ENCODE measurements at places on chromosomes 12 and 14. TPM values are rescaled to one million over a fixed set of nuclear protein-coding genes. Genes with fewer than 3 reads are reported as not detected.

DNA sequence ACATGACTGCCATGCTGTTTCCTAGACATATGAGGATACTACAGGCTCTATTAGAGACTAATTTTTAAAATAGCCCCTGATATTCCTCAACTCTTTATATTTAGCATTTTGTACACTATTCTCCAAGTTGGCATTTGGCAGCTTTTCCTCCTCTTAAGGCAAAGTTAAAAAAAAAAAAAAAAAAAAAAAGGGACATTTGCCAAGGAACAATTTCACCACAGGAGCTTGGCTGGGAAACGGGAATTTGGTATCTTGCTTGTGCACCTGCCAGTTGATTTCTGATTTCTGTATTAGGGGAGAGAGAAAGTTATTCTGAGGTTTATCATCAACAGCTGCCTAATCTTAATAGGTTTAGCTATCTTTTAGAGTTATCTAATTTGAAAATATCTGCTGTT lies 87.2 kb downstream of the CAND1 start:
- H3K4me1 ChIP-seq = peaks cover 31% of the 10 kb centered on the region
- DNase-seq = no peak
- no peak overlapping the region for H3K4me3 ChIP-seq
- H3K27me3 ChIP-seq = no peaks in the 10 kb centered on the region

Gene MIP
- total RNA-seq = not detected

DNA sequence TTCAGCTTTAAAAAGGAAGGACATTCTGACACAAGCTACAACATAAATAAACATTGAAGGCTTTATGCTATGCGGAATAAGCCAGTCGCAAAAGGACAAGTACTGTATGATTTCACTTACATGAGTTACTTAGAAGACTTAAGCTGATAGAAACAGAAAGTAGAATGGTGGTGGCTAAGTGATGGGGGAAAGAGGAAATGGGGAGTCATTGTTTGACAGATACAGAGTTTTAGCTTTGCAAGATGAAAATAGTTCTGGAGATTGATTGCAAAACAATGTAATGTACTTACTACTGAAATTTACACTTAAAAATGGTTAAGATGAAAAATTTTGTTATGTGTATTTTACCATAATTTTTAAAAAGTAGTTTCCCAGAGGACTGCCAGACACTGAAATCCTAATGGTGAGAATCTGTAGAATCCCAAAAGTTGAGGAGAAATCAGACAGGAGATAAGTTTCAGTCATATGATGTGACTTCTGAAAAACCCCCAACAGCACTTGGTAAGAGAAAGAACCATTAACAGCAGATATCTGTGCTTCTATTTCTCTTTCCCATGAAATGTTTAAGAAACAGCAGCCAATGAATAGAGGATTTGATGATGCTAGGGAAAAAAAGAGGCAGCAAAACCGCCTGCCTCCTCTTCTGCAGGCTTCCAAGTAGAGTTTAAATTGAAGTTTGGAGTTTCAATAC lies 16.6 kb upstream of the CLEC2A start:
- peaks cover 49% of the 10 kb centered on the region for H3K4me1 ChIP-seq
- peak overlapping the region; percentile 37 for H3K4me3 ChIP-seq
- H3K36me3 ChIP-seq = no peaks in the 10 kb centered on the region
- no peak overlapping the region for H3K27ac ChIP-seq
- H3K27me3 ChIP-seq = no peaks in the 10 kb centered on the region
- DNase-seq = peak; percentile 20

Gene LRCOL1
- not detected for total RNA-seq

DNA sequence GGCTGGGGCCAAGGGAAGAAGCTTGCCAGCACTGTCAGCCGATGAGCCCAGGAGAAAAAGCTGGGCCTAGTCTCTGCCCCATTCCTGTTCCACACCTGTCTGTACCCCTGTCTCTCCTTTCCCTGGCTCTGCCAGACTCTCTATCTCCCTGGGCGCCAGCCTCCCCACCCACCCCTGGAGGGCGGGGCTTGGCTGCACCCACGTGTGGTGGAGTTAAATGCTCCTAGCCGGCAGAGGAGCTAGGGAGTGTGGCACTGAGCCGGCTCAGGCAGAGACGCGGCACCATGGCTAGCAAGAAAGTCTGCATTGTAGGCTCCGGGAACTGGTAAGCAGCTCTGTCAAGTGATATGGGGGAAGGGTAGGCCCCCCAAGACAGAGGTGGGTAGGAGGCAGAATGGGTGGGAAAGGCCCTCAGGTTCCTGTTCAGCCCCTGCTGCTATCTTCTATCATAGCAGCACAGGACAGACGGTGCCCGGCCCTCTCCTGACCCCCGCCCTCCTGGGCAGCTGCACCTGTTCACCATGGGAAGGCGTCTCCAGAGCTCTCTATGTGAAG lies at the start of gene GPD1:
TSS of gene GPD1 (plus strand) at position 242 of the 555 bp plus-strand sequence. CDS start at position 285, 43 bp downstream.
- peak within 1 kb of the TSS; percentile 0 for H3K27ac ChIP-seq
- H3K36me3 ChIP-seq = no peaks in the 10 kb centered on the region
- peaks cover 5% of the 10 kb centered on the region for H3K4me1 ChIP-seq
- H3K4me3 ChIP-seq = no peak within 1 kb of the TSS
- peak; percentile 29 for DNase-seq

- H3K4me1 ChIP-seq = no peaks in the 10 kb centered on the region
- no peak overlapping the region for H3K4me3 ChIP-seq
- no peaks in the 10 kb centered on the region for H3K36me3 ChIP-seq
Observed at GRCh38 chr14:80269353-80269925, 58.1 kb upstream of the DIO2 start.
